ENCODE measurements at places on chromosomes 7 and 10.

DNA sequence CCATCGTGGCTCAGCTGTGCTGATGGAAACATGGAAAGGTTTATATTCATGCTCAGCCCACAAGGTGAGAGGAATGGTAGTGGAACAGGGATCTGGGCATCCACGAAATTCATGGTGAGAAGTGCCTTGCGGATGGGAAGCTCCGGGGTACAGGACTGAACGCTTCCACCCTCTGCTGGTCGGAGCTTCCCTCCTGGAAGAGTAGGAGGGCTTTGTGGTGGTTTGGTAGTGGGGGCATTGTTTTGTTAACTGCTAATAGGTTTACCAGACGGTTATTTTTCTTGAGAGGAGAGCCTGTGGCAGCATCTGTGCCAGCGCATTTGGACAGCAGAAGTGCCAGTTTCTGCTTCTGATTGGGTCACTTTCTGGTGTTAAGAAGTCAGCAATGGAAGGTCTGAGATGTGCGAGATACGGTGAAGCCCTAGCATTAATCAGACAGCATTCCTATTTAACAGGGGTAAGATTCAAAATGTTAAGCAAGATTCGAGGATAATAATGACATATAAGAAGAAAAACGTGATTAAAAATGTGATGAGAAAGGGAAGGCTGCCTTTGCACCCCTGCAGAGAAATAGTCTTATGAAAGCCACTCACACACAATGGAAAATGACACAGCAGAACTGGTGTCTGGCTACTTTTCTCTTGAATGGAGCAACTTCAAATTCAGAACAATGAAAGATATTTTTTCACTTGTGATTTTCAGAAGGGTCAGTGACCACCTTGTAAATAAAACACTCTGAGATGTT is 17.7 kb downstream of the ABCA13 start:
- no peak for DNase-seq

DNA sequence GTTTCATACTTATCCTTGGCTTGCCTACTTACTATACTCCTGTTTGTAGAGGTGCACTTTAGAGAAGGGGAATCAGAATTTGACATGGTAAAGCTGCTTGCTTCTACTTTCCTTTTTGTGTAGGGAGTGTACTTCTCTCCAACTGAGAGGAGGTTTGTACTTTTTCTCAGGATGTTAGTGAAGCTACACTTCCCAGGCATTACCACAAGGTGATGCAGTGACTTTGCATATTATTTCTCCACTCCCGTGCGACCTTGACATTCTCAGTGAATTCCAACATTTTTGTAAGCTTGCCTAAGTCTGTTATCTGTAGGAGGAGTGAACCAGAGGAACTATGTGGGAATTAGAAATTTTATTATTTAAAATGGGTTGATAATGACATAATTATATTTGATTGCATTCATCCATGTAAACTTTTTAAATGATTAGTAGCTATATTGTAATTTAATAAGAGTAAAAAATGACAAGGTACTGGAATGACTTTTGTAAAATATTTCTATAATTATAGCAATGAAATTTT is 5.2 kb downstream of the TAX1BP1 start:
- no peak for DNase-seq

GRCh38 chr10:69101451-69102095 is 13.7 kb downstream of the SRGN start:
- DNase-seq, result no peak

DNA sequence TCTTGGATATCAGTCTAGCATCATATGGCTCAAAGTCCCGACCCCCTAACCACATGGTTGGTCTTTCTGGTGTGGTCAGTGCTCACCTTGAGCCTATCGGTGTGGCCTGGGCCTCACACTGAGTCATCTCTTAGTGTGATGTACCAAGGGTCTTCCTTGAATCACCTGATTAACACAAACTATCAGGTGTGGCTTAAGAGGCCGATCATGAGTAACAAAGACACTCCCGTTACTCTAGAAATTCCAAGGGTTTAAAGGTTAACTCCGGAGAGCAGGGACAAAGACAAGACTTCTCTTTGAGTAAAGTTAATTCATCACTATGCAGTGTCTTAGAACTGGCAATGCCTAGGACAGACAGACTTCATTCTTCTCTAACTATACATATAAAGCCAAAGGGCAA is 52.3 kb upstream of the ARMC3 start:
- no peak for DNase-seq

GRCh38 chr10:133166504-133166827 is 6.4 kb downstream of the KNDC1 start:
- DNase-seq, result no peak

DNA sequence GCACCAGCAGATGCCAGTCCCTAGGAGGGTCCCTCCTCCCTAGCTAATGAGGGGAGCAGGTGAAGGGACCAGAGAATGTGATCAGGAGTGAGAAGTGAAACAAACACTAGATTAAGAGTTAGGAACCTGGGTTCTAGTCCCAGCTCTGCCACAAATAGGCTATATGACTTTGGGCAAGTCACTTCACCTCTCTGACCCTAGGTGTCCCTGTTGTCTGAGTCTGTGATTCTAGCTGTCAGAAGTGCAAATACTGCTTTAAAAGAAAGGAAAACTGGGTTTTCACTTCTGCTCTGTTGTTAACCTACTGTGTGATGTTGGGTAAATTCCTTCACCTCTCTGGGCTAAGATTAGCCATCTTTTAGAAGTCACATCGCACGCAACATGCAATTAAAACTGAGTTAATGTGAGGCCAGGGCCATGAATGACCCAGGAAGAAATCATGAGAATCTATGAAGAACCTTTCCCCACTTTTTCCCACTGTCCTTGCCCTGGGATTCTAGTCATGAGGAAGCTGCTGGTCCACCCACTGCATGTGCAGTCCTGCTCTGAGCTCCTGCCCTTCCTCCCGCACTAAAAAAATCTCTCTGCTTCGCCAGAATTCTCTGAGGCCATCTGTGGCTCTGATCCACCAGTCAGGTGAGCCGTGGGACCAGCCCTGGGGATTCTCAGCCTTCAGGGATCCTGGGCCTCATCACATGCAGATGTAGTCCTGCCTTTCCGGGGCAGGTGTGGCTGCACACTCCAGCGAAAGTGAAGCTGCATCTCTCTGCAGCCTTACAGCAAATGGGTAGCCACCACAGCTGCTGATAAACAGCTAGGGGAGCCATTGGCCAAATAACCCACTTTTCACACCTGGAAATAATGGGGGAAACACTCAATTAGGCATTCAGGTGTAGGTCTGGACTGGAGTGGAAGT is 181.7 kb downstream of the PLXNA4 start:
- no peak for DNase-seq

DNA sequence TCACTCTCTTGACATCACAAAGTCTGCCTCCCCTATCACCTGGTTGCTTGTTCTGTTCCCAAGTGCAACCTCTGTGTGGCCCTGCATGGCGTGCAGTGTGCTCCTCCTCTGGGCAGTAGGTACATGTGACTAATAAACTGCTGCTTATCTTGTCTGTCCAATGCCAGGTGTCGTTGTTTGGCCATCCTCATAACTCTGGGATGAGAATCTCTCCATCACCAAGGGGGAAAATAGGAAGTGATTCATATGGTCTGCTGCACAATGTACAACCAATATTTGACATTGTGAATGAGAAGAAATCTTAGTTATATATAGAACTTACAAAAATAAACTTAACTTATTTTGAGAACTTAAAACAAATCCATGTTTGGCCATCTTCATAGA is 135.2 kb downstream of the INHBA start:
- DNase-seq, result no peak

DNA sequence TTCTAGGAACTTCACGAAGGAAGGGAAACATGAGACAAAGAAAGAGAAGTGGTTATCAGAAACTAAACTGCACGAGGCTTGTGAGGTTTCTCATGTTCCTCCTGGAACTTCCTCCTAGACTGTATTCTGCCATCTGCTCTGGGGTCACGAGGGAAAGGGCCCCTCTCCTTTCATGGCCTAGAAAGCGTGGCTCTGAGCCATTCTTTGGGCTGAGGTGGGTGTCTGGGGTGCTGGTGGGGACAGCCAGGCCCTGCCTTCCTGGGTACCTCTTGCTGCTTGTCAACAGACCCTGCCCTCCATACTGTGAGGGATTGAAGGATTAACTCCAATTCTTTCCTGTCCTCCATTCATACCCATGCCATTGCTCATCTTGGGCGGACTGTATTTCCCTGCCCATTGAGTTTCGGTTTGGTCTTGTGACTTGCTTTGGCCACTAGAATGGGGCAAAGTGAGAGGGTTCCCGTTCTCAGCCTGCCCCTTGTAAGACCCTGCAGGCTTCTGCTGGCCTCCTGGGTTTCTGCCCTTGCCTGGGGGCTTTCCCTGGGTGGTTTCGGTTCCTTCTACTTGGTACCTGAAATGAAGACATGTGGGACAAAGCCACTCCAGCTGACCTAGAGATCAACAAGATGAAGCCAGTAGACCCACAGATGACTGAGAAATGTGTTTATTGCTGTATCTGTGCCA is 14.9 kb upstream of the GIMAP8 start:
- DNase-seq, result no peak

GRCh38 chr10:104340111-104340526 is 1.9 kb upstream of the ITPRIP start:
- no peak for DNase-seq

DNA sequence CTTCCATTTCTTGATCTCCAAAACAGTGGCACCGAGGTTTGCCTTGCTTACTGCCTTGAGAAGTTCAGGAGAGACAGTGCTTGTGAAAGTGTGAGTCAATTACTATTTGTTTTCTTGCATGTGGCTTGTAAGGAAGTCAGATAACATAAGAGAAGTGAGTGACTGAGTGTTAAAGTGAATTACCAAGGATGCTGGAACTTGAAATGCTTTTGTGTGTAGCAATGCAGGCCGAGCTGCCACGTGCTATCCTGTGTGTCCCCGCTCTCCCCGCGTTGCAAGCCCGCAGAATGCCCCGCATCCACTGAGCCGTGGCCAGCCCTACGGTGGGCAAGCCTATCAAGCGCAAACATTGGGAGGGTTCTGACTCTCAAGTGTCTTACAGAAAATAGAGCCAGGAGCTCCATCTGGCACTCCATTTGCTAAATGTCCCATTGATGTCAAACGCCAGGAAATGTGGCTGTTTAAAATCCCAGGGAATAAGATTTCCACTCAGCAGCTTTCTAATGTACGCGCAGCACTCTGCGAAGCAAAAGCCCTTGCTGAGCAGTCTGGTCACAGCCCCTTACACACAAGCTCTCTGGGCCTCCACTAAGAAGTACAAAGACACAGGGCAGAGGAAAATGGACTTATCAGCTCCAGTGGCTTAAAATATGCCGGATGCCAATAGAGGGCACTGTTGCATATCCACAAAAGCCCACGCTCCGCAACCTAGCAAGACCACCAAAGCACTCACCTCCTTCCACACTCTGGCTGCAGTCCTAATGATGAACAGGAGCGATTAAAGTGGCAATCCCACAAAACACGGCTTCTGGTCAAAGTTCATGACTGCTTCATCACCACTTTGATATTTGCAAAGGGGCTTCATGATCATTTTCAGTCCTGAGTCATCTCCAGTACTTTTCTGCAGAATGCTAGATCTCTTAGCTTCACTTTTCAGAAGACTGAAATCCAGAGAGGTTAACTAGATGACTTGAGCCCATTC is 158.0 kb upstream of the ITGB1 start:
- no peak for DNase-seq

DNA sequence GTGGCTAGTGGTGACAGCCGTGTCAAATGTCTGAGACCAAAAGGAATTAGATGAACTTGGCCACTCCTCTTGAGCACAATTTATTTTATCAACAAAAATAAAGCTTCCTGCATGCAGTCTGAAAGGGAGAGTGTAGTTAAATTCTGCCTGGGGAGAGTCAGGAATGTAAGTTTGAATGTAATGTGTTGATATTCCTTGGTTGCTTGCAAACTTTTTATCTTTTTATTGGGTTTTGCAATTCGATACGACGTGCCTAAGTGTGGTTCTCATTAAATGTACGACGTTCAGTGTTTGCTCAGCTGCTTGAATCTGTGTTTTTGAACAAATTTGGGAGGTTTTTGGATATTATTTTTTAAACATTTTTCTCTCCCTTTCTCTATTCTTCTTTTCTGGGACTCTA is 839.9 kb downstream of the CCSER2 start:
- DNase-seq, result no peak
